ENCODE measurements at places on chromosomes 1 and 21. TPM values are rescaled to one million over a fixed set of nuclear protein-coding genes. Genes with fewer than 3 reads are reported as not detected.

The GSTM1 gene
- 15.4 TPM for total RNA-seq

The BMP8B gene
- total RNA-seq: 6.2 TPM

The NVL gene
- 39.2 TPM for total RNA-seq

DNA sequence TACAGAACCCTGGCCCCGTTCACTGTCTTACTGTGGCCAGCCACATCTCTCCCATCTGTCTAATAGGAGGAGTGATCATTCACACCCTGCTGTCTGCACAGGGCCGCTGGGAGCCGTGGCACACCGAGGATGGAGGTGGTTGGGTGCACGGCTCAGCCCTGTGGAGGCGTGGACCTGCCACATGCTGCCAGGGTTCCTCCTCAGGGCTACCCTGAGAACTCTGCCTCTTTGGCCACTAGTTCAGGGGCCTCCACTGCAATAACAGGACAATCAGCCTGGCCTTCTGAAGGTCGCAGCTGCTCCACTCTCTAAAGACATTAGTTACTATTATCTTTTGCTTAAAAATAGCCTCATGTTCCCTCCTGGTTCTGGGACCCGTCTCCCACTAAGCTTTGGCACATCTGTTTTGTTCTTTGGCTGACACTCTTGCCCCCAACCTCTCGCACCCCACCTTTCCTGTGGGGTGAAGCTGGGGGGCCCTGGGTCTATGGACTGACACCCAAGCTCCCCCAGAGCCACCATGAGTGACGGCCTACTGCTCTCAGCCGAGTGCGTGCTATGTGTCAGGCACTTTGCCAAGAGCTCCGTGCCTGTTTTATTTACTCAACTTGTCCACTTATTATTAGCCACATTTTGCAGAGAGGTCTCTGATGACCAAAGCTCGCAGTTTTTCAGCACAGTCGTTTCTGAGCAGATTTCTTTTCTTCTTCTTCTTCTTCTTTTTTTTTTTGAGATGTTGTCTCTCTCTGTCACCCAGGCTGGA, 66.3 kb downstream of the ARHGEF10L start:
- DNase-seq: no peak

GRCh38 chr1:34682452-34683223, 72.2 kb upstream of the GJB5 start:
- no peak for DNase-seq

DNA sequence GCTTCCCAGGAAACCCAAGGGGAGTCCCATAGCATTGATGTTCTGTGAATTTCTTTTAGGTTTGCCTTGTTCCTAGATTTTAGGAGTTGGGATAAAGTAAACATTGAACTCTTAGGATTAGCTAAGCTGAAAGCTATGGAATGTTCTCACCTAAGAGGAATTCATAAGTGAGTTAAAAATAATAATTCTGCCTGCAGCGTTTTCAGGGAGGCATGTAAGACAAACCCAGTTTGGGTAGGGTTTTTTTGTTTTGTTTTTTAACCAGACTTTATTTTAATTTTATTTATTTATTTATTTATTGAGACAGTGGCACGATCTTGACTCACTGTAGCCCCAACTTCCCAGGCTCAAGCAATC, 28.9 kb upstream of the CD101 start:
- DNase-seq: no peak

DNA sequence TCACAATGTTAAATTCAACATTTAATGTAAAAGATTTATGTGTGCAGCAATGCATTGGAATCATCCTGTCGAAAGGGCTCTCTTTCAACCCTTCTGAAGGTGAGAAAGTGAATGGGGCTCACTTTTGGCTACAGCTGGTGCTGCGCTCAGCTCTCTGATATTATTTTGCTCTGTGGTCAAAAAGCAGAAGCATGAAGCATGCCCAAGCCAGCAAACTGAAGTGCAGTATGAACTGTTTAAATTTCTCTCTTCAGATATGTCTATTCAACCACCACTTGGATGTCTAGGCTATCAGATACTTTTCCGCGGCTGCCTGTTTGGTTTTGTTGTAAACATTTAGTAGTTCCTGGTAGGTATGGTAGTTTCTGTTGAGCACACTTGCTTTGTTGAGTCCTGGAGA, 216.9 kb upstream of the TMPRSS15 start:
- no peak for DNase-seq

DNA sequence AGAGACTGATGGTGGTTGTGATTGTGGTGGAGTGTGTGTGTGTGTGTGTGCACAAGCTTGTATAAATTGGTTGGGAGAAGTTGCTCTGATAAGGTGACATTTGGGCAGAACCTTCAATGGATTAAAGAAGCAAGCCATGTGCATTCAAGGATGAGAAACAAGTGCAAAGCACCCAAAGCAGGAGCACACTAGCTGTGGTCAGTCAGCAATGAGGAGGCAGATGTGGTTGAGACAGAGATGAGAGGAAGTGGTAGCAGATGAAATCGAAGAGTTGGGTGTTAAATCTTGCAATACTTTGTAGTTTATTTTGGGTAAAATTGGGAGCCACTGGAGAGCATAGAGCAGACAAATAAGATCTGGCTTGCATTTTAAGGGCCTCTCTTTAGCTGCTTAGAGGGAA, 4.4 kb upstream of the PGBD5 start:
- DNase-seq: no peak
